ENCODE measurements at places on chromosomes 12 and 14.
A peak's percentile ranks its signal among the peaks of the same experiment; 100 is the strongest.

GRCh38 chr12:16246264-16246663 is 31.2 kb downstream of the SLC15A5 start:
- DNase-seq, result no peak

DNA sequence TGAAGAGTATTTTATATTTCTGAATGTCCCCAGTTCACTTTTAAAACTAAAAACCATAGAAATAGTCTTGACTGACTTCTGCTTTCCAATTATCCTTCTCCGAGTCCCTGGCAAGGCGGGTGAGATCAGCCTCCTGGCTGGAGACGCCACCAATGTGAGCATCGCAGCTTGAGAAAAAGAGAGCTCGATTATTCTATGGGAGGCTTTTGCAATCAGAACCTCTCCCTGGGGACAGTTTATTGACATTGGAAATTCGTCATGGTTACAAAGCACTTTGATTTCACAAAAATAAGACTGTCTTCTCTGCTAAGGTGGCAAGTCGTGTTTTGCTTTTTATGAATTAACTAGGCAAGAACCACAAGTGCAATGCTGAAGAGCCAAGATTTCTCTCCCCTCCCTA is 23.6 kb upstream of the GPHB5 start:
- no peak for DNase-seq

GRCh38 chr12:53626702-53627169 is 554 bp upstream of the ATF7 start:
- DNase-seq, result no peak

DNA sequence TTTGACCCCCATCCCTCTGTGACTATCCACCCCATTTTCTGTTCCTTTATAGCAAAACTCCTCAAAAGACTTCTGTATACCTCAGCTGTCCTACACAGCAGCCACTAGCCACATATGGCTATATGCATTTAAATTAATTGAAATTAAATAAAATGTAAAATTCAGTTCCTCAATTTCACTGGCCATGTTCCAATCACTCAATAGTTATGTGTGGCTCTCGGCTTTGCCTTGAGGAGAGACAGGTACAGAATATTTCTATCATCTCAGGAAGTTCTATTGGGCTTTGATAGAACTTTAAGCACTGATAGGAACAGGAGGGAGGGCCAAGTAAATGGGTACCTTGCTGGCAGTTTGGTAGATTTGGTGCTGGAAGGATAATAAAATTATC is 280.3 kb upstream of the AMIGO2 start:
- DNase-seq, result no peak

DNA sequence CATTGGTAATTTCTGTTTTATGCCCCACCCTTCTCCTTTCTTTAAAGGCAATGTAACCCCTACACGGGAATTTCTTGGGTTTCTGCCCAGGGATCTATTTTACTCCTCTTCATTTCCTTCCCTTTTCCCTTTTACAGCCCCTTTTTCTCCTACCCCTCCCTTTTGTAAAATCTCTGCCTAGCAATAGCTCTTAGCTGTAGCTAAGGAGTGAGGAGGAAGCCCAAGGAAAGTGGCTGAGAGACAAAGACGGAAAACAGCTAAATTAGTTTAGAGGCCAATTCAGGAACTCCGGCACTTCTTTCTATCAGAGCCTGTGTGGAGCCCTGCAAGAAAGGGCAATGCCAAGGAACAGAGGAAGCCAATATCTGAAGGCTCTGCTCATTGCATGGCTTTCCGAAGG is 40.3 kb downstream of the SOCS2 start:
- no peak for DNase-seq

DNA sequence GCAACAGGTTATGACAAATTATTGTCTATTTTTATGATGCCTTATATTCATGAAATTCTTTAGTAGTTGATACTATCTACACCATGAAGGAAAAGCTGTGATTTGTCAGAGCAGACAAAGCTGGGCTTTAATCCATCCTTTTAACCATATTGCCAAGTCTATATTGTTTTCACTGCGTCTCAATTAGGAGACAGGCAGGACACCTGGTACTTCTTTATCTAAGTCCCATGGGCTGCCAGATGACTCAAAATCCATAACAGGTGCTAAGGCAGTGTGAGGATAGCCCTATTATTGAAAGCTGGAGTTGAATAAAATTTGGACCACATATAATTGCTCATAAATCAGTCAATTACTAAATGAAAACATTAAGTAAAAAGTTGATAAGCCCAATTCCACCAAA is 22.6 kb downstream of the INSM2 start:
- no peak for DNase-seq

- peak; percentile 48 for DNase-seq
Measured at GRCh38 chr14:39175445-39176262, 600 bp downstream of the PNN start.

DNA sequence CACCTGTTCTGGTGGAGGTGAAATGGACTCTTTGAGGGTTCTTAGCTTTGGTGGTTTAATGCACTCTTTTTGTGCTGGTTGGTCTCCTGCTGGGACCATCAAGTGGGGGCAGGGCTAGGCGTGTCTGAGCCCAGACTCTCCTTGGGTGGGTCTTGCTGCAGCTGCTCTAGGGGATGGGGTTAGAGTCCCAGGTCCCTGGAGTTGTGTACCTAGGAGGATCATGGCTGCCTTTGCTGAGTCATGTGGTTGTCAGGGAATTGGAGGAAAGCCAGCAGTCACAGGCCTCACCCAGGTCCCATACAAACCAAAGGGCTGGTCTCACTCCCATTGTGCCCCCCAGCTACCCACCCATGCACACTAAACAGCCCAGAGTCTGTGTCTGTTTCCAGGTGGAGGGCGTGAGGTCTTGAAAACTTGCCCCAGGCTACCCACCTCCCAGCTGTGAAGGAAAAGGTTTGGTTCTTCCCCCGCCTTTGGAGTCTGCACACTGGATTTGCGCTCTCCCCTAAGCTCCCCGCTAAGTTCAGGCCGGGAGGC is 387.7 kb downstream of the TMTC2 start:
- no peak for DNase-seq

DNA sequence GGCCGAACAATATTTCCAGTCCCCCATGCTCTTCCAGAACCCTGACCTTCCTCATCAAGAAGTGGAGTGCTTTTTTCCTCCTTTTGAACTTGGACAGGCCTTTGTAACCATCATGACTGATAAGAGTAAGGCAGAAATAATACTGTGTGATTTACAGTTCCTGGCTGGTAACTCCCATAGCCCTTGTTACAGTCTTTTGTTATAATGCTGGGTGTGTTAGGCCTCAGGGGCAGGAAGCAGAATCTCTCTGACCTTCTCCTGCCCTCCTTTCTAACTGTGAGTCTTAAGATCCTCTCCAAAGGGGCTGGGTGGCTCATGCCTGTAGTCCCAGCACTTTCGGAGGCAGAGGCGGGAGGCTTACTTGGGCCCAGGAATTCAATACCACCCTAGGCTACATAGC is 59.5 kb downstream of the BCAT1 start:
- DNase-seq, result no peak

- no peak for DNase-seq
Measured at GRCh38 chr12:46453428-46453827, 80.9 kb upstream of the SLC38A2 start.

DNA sequence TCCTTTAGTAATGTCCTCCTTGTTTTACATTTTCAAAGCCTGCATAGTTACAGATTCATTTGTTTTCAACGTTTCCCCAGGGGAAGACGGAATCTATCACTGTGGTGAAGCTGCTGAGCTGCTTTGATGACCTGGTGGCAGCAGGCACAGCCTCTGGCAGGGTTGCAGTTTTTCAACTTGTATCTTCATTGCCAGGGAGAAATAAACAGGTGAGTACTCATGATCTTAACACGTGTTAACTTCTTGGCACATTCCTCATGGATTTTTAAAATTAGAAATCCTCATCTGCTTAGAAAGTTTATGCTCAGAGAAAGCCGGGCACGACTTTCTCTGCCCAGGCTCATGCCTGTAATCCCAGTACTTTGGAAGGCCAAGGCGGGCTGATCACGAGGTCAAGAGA is 44.5 kb downstream of the TECPR2 start:
- DNase-seq, result no peak

- no peak for DNase-seq
Measured at GRCh38 chr12:114697243-114697716, 13.3 kb upstream of the TBX3 start.

DNA sequence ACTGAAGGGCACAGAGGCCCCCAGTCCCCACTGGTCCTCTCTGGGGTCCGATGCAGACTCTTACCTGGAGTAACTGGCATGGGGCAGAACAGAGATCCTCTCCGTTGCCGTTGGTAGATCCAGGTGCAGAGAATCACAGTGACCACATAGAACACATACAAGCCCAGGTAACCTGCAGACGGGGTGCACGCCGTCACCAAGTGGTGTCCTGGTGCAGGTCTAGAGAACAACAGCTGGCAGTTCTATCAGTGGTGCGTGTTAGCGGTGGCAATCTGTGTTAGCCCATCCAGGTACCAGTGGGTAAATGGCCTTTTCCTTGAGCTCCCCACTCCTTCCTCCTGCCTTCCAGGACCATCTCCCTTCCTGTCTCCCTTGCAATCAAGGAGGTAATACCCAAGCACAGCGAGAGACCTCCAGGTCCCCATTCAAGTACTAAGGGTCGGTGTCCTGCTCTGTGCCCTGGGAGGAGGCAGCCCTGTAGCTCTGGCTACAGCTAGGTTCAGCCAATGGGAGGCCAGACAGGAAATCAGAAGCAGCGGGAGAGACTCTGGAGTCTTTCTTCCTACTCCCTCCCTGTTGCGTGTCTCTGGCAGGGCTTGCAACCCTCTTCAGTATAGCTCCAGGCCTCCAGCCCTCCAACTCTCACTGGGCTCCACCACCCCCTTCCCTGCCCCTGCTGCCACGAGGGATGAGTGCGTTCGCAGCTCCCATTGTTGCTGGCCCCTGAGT is 15.8 kb downstream of the SLC8B1 start:
- no peak for DNase-seq

GRCh38 chr14:51188566-51189185 is 51.4 kb upstream of the TMX1 start:
- no peak for DNase-seq

DNA sequence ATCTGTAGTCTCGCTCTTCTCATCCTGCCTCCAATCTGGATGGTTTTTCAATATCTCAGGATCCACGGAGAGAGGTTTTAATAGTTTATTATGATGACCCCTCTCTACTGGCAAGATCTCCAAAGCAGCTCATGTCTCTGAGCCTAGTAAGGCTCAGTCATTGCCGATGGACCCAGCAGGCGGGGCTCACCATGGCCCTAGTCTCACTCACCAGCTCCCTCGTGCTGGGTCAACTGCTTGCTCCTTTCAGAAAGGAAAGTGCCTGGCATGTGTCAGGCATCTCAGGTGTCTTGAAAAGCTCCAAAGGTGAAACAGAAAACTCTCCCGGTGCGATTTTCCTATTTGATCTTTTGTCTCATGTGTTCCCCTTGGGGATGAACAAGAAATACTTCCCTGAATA is 179.0 kb downstream of the CALM1 start:
- no peak for DNase-seq

Measured in activated CD4-positive, alpha-beta T cell treated with anti-CD3 and anti-CD28 coated beads, Interleukin-2, Interleukin-4, amounts not matched to agents 100 ng/mL and 50 ng/mL, durations not matched to agents 16 hours and 8 hours (primary cell).